ENCODE measurements at places on chromosomes 11 and 22.

- no peak for DNase-seq
These were observed 113.7 kb downstream of the FEZ1 start for GRCh38 chr11:125382314-125382791.

GRCh38 chr11:56885177-56885576, 103.5 kb upstream of the OR5AK2 start:
- DNase-seq: no peak

GRCh38 chr22:48940266-48941032, 887.2 kb downstream of the BRD1 start:
- no peak for DNase-seq

GRCh38 chr11:122673701-122674100, 18.2 kb downstream of the UBASH3B start:
- no peak for DNase-seq

DNA sequence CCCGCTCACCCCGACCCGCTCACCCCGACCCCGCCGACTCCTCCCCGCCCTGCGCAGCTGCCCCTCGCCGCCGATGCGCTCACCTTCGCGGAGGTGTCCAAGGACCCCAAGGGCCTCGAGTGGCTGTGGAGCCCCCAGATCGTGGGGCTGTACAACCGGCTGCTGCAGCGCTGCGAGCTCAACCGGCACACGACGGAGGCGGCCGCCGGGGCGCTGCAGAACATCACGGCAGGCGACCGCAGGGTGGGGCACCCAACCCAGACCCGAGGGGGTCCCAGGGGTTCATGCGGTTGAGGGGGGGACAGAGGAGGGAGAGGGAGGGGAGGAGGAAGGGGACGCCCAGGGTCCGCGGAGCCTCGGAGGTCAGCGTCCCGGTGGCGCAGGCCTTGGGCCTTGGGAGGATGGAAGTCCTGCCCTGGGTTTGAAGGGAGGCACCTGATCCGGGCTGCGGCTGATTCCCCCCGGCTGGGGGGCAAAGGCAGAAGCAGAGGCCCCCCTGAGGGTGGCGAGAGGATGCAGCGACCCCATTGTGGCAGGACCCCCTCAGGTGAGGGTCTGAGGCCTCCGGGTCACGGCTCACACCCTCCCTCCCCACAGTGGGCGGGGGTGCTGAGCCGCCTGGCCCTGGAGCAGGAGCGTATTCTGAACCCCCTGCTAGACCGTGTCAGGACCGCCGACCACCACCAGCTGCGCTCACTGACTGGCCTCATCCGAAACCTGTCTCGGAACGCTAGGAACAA, 9.2 kb downstream of the PKP3 start:
- DNase-seq: no peak

- no peak for DNase-seq
These were observed 370.8 kb upstream of the C11orf87 start for GRCh38 chr11:109051200-109051599.

GRCh38 chr11:76335842-76336241, 45.1 kb downstream of the THAP12 start:
- no peak for DNase-seq

GRCh38 chr11:74037309-74037708, 28.4 kb upstream of the UCP3 start:
- DNase-seq: no peak

DNA sequence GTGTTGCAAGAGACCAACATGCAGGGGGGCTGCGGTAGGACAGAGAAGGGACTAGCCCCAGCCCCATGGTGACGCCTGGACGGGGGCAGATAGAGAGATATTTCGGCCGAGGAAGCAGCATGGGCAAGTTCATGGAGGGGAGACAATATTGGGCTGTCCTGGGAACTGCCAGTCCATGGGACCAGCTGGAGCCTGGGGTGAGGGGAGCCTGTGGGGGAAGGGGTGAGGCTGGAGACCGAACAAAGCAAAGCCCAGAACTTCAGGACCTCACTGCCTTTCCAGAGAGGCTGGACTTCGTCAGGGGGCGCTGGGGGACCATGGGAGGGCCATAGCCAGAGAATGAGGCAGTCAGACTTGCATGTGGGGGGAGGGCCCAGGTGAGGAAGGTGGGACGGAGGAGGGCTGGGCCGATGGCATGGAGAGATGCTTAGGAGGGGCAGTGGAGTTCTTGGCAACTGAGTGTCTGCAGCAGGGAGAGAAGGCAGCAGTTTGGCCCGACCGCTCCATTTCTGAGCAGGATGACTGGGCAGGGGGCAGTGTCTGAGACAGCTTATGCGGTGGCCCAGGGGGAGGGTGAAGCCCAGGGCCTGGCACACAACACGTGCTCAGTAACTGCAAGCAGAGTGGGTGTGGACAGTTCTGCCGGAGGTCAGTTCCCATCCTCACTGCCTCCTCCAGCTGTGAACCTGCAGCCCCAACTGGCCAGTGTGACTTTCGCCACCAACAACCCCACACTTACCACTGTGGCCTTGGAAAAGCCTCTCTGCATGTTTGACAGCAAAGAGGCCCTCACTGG, 712 bp downstream of the UPK3A start:
- no peak for DNase-seq

GRCh38 chr11:17263769-17264168, 12.8 kb upstream of the NUCB2 start:
- DNase-seq: no peak
